ENCODE measurements at places on chromosomes 7 and 10.

- DNase-seq: no peak
These were observed 129.0 kb upstream of the AGR3 start for GRCh38 chr7:17010637-17011300.

GRCh38 chr7:140557809-140558518 is 78.7 kb upstream of the MKRN1 start:
- no peak for DNase-seq

DNA sequence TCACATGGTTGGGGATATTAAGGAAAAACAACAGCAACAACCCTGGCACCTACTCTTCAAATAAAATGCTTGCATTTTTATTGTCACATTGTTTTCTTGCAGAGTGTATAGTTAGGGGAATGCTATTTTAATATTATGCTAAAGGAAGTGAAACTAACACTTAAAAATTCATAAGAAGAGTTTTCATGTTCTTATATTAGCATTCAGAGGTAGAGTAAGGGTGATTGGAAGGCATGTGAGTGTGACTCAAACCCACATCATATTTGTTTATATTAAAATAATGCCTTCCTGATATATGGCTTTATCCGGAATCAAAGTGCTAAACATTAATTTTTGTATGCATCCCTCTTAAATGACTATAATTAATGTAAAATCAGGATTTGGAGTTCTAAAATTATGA is 59.8 kb upstream of the TES start:
- DNase-seq: no peak

- no peak for DNase-seq
These were observed 275.1 kb upstream of the FZD1 start for GRCh38 chr7:90988996-90989765.

GRCh38 chr10:51129946-51130544 is 55.8 kb downstream of the PRKG1 start:
- no peak for DNase-seq

DNA sequence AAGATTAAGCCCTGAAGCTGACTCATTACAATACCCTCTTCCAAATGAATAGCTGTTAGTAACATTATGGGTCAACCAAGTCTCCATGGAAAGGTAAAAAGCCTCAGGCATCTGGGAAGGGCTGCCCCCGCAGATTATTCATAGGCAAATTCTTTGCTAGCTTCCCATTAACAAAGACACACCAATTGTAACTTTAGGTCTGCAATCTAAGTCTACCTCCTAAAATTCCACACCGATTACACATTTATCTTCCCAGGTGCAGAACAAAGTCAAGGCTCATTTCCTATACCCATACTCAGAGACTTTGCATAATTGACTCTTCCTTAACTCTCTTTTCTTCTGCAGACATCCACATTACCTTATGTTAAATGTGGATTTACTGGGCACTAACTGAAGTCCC is 826.3 kb upstream of the MBL2 start:
- no peak for DNase-seq

- no peak for DNase-seq
These were observed 26.8 kb downstream of the NT5C3A start for GRCh38 chr7:33035776-33036175.

Data from tibial nerve (tissue), 4 donors.